Naive thymus-derived CD4-positive, alpha-beta T cell (primary cell): ENCODE measurements at places on chromosomes 13 and 19.
A peak's percentile ranks its signal among the peaks of the same experiment; 100 is the strongest.

DNA sequence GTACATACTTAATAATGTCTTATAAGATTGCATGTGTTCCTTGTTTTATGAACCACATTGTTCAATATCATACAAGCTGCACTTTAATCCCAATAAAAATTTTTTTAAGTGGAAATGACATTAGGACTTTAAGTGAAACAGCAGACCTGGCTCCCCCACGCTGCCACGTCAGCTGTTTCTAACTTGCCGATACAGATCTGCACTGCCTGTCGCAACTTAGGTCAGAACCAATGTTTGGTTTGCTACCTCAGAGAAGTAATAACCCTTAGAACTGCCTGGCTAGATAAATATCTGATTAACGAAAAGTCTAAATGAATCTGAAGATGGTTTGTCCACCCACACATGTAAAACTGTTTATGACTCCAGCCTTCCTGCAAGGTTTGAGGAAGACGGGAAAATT lies 327.5 kb upstream of the DACH1 start:
- H3K27ac ChIP-seq: no peak overlapping the region
- no peak for DNase-seq
- H3K36me3 ChIP-seq: no peaks in the 10 kb centered on the region
- no peaks in the 10 kb centered on the region for H3K27me3 ChIP-seq
- no peaks in the 10 kb centered on the region for H3K4me1 ChIP-seq

GRCh38 chr13:36428086-36428485 lies 4.2 kb upstream of the CCNA1 start:
- H3K27me3 ChIP-seq: no peaks in the 10 kb centered on the region
- no peak overlapping the region for H3K4me3 ChIP-seq
- no peak for DNase-seq

GRCh38 chr19:35945121-35945790 lies 9.1 kb downstream of the LRFN3 start:
- no peak overlapping the region for H3K4me3 ChIP-seq
- H3K36me3 ChIP-seq: no peaks in the 10 kb centered on the region
- H3K27me3 ChIP-seq: no peaks in the 10 kb centered on the region
- DNase-seq: no peak
- H3K4me1 ChIP-seq: peaks cover 5% of the 10 kb centered on the region

GRCh38 chr19:4768934-4769777 lies 22.4 kb upstream of the FEM1A start:
- no peaks in the 10 kb centered on the region for H3K4me1 ChIP-seq
- no peaks in the 10 kb centered on the region for H3K36me3 ChIP-seq
- no peak overlapping the region for H3K4me3 ChIP-seq
- no peaks in the 10 kb centered on the region for H3K27me3 ChIP-seq
- H3K27ac ChIP-seq: no peak overlapping the region
- peak; percentile 85 for DNase-seq

DNA sequence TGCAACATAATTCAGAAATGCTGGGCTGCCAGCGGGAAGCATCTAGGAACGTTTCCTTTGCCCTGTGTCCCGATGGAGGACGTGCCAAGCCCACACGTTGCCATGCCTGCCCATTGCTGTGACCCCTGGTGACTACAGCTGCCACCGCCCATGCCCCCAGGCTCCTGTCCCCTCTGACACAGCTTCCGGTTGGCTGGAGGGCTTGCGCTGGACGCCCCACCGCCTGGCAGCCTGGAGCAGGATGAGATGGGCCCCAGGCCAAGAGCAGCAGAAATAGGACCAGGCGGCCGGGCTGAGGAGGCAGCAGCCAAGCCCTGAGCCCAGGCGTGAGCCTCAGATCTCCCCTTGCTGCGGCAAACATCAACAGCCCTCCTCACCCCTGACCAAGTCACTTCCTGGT lies 125.9 kb downstream of the COL4A2 start:
- H3K36me3 ChIP-seq: no peaks in the 10 kb centered on the region
- no peak for DNase-seq
- no peak overlapping the region for H3K27ac ChIP-seq
- no peak overlapping the region for H3K4me3 ChIP-seq

GRCh38 chr19:21335721-21336120 lies 6.5 kb upstream of the ZNF708 start:
- no peak overlapping the region for H3K27ac ChIP-seq
- no peaks in the 10 kb centered on the region for H3K36me3 ChIP-seq
- H3K4me1 ChIP-seq: no peaks in the 10 kb centered on the region
- no peaks in the 10 kb centered on the region for H3K27me3 ChIP-seq
- DNase-seq: no peak

GRCh38 chr19:57027360-57027759 lies 92.4 kb upstream of the USP29 start:
- no peak overlapping the region for H3K4me3 ChIP-seq
- no peak overlapping the region for H3K27ac ChIP-seq

- H3K36me3 ChIP-seq: no peaks in the 10 kb centered on the region
- no peaks in the 10 kb centered on the region for H3K4me1 ChIP-seq
- no peak overlapping the region for H3K4me3 ChIP-seq
- no peak for DNase-seq
- H3K27ac ChIP-seq: no peak overlapping the region
These were observed 20.9 kb downstream of the MLLT1 start for GRCh38 chr19:6258812-6259311.

- no peaks in the 10 kb centered on the region for H3K27me3 ChIP-seq
- no peak for DNase-seq
- H3K27ac ChIP-seq: no peak overlapping the region
- peaks cover 23% of the 10 kb centered on the region for H3K36me3 ChIP-seq
- H3K4me1 ChIP-seq: no peaks in the 10 kb centered on the region
These were observed 15.4 kb downstream of the ZNF570 start for GRCh38 chr19:37484406-37485168.
